H54 (cell line): ENCODE measurements at places on chromosomes 2 and 18.

- DNase-seq: no peak
Measured at GRCh38 chr18:76134628-76135027, 360.4 kb downstream of the ZNF516 start.

GRCh38 chr2:11433822-11434221, 32.1 kb downstream of the E2F6 start:
- no peak for DNase-seq

DNA sequence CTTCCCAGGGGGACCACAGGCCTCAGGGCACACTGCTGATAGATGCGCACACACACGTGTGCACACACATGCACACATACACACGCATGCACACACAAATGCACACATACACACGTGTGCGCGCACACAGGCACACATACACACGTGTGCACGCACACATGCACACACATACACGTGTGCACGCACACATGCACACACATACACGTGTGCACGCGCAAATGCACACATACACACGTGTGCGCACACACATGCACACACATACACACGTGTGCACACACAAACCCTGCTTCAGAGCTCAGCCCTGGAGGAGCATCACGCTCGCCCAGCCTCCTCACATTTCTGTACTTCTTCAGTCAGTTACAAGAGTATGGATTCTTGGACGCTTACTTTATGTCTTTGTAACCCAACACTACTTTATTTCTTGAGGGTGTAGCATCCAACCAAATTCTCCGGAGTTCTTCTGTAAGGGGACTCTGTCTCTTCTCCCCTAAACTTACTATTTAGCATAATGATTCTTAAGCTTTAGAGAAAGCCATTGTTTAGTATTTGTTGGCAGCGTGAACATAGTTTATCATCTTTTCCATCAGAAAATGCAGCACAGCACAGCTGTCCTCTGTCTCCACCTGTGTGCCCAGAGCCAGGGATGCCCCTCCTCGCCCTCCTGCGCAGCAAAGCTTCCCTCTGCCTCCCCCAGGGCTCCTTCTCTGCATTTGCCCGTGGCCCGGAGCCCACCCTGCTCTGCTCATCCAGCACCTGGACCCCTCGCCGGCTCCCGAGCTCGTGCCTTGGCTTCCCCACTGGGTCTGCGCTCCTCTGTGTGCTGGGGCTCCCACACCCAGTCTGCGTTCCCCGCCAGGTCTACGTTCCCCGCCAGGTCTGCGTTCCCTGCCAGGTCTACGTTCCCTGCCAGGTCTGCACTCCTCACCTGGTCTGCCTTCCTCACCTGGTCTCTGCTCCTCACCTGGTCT, 74.4 kb upstream of the CTDP1 start:
- DNase-seq: no peak

- no peak for DNase-seq
Measured at GRCh38 chr2:63853527-63854310, 12.0 kb downstream of the UGP2 start.

GRCh38 chr18:62912885-62913284, 197.5 kb downstream of the PHLPP1 start:
- DNase-seq: no peak

- no peak for DNase-seq
Measured at GRCh38 chr2:230614913-230615332, 97.7 kb upstream of the CAB39 start.

DNA sequence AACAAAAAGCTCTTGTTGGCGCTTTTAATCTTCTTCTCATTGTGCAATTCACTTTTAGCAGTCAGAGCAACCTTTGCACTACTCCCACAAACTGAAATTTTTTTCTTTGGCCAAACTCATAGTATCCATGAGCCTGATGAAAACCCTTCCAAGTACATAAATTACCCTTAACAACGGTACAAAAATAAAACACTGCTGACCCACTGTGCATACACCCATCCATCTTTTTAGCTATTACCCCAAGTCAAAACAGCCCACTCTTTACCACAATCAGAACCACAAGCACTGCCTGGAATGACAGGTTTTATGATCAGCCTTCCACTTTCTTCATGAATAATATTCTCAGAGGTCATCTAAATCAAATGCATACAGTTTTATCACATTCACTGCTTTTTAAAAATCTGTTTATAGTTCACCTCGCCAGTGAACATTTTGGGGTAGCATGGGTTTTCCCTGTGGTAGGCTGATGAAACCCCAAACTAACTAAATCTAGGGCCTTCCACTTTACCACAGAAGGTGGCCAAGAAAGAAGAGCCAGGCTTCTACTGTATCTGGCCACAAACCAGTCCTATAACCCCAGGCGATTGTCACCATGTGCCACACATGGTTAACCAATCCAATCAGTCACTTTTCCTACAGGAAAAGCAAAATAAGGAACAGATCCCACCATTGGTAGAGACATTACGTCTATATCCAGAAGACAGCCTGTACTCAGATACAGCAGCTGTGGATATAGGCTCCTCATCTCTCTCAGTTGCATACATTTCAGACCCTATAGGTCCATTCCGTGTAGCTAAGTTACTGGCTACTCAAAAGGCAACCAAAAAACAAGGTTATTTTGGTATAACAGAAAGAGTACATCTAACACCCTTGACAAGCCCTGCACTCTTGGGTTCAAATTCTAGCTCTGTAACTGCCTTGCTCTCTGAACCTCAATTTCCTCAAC, 171.3 kb downstream of the THADA start:
- DNase-seq: no peak

- peak; percentile 62 for DNase-seq
Measured at GRCh38 chr2:15748736-15749323, 157.2 kb downstream of the DDX1 start.

GRCh38 chr2:174535757-174536703, 49.2 kb upstream of the GPR155 start:
- DNase-seq: no peak

GRCh38 chr18:11054497-11054896, 94.9 kb downstream of the PIEZO2 start:
- no peak for DNase-seq

DNA sequence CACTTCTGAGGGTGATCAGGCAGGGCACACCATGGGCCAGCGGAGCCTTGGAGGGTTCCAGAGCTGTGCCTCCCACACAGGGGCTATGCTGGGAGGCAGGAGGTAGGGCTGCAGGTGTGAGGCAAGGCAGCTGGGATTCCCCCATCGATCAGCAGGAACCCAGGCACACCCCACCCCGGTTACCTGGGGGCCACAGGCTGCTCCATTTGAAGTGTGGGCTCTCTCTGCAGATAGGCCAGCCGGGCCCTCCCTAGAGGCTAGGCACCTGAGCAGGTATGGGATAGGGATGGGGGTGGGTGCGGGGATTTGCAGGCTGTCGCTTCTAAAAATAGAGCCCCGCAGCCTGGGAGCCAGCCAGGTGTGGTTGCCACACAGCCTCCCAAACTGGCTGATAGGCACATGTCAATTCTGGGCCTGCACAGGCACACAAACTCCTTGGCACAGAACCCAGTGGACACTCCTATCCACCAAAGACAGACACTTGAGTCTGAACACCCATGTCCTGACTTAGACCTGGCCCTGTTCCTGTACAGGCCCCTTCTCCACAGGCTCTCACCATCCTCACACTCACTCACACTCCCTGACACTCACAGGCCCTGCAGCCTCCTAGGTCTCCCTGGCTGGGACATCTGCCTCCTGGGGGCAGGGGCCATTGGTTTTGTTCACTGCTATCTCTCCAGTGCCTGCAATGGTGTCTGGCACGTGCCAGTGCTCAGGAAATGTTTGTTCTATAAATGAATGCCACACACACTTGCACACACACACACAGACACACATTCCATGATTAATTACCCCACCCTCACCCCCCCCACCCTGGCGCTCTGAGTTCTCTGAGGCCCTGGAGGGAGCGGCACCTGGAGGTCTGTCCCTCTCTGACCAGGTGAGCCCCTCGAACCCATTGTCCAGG, 73.4 kb downstream of the ZFP36L2 start:
- no peak for DNase-seq

- DNase-seq: no peak
Measured at GRCh38 chr2:205245652-205246051, 436.6 kb upstream of the NRP2 start.

DNA sequence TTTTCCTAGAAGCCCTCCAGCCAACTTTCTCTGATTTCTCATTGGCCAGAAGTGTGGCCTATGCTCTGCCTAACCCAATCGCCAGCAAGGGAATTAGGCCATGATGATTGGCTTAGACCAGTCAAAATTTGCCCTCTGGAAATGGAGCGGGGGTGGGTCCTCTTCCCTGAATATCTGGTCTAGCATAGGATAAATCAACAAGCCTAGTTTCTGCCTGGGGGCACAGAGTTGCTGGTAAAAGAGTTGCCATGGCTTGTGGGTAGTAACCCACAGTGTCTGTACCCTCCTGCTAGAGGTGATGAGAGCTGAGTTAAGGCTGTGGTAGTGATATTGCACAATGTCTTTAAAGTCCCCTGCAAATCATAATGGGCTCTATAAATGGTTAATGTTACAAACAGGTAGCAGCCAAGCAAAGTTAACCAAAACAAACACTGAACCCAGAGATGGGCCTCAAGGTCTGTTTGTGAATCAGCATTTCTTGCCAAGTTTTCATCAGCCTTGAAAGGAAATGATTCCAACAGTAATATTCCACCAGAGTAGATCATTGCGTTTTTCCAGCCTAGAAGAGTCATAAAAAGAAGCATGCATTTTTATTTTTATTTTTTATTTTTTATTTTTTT, 19.3 kb downstream of the GALM start:
- no peak for DNase-seq

DNA sequence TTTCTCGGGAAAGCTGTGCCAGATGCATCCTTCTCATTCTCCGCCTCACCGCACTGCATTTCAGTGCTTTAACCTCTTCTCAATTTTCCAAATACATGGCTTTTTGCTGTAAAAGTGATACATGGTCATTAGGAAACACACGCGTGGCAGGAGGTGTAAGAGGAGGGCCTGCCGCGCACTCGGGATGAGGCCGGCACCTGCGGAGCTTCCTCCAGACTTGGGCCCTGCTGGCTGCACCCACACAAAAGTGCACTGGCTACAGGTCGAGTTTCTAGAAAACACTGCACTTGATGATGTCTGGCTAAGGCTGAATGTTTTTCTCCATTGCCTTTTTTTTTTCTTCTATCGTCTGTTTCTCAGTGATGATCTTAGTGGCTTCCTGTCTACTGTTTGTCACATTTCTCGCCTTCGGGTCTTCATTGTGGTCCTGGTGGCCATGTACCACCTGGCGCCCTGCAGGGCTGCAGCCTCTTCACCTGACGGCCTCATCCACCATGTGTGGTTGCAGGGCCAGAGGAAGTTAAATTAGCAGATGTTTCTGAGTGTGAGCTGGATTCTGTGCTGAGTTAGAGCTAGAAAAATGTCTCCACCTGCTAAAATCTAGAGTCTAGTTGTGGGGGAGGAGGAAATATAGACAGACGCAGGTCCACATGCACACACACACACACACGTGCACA, 7.6 kb downstream of the KCNG2 start:
- no peak for DNase-seq

GRCh38 chr2:202604699-202605098, 30.1 kb upstream of the FAM117B start:
- DNase-seq: no peak

DNA sequence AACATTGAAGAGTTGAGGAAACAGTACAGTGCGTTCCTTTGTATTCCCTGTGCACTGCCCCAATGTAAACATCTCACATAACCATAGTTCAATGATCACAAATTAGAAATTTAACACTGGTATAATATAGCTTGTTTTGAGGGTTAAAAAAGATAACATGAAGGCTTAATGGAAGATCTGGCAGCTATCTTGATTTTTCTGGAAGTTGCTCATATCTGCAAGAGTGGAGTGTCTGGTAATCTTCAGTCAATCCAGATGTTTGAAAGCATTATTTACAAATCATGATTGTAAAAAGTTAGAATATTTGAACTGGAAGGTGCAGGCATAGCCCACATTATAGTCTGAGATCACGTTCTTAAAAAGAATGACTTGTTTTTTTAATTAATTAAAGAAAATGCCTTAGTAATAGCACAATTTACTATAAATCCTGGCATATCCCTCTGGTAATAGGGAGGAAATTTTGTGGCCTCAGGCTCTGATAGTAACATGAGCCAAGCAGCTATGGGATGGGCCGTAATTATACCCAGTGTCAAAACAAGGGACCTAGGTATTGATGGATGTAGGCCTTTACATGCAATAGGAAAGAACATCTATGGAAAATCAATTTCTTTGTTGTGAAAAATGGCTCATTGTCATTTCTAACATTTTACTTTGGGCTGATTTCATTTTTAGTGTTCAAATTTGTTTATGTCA, 418.0 kb downstream of the THSD7B start:
- DNase-seq: no peak

- no peak for DNase-seq
Measured at GRCh38 chr18:76915456-76915855, 93.1 kb downstream of the ZNF236 start.

- no peak for DNase-seq
Measured at GRCh38 chr2:29405707-29406106, 290.5 kb downstream of the CLIP4 start.

DNA sequence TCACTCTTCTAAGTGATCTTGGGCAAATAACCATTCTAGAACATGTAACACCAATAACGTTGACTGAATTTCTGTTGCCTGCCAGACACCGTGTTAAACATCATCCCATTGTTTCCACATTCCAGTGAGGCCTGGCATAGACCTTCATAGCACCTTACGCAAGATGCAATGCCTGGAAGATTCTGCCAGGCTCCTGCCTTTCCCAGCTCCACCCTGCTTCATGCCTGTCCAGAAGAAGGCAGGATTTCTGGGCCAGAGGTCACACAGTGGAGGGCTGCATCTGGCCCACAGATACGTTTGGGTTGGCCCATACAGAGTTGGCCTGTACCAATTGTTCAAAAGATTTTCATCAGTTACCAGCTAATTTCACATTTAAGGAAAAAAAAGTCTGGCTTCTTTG, 46.3 kb downstream of the EN1 start:
- no peak for DNase-seq

GRCh38 chr2:222336442-222336841, 37.6 kb upstream of the PAX3 start:
- DNase-seq: no peak

- DNase-seq: no peak
Measured at GRCh38 chr2:231717281-231718171, 9.2 kb downstream of the PTMA start.

GRCh38 chr2:239040152-239040761, 192.4 kb downstream of the TWIST2 start:
- DNase-seq: no peak

- no peak for DNase-seq
Measured at GRCh38 chr2:178230396-178230795, 36.1 kb downstream of the OSBPL6 start.

DNA sequence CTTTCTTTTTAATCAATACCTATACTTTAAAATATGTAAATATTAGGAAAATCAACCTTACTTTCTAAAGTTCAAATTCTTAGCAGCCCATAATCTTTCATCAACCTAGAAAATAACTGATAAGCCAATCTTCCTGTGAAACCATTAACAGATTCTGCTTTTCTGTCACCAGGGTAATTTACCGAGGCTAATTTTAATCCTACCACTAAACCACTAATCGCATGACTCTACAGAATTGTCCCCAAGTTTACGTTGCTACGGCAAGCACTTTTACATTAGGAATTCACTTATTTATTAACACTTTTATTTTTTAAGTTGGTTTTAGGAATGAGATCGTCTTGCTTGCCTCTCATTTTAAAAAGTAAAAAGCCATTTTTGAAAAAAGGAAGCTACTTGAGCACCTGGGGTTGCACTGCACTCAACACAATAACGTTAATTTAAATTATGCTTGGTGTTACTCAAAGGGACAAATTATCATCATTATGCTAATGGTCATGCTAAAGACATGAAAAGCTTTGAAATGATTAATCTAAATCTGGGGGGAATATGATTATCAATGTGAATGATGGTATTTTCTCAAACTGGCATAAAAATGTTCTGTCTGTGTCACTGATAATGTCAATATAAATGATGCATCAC, 10.2 kb downstream of the ZNF516 start:
- DNase-seq: no peak
